ENCODE measurements at places on chromosomes 11 and 22.

DNA sequence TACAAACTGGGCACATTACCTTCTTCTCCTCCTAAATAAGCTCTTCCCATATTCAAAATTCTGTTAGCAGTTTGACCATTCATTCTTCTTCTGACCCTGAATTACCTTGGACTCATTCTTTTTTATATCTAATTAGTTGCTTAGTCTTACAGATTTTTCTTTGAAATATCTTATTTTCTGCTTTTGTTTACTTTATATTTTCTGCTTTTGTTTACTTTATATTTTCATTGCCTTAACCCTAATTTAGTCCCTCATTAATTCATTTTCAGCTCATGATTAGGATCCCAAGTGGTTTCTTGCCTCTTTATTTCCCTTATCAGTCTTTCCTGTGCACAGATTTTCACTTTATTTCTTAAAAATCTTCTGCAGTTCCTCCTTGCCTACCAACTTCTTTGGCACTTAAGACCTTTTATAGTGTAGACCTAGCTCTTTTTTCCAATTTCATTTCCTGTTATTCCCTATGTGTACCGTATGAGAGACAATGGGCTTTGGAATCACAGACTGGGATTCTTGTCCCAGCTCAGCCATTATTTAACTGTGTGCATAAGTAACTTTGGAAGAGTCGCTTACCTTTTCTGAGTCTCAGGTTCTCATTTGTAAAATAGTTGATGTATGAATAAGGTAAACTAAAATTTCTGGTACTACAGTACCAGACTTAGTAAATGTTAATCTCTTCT lies 39.2 kb downstream of the SIK2 start:
- DNase-seq = no peak

- no peak for DNase-seq
Observed at GRCh38 chr11:36146437-36146836, 142.8 kb downstream of the COMMD9 start.

- no peak for DNase-seq
Observed at GRCh38 chr11:17653611-17654010, 65.8 kb upstream of the MYOD1 start.

GRCh38 chr11:82787981-82788380 lies 54.3 kb upstream of the FAM181B start:
- DNase-seq = no peak

DNA sequence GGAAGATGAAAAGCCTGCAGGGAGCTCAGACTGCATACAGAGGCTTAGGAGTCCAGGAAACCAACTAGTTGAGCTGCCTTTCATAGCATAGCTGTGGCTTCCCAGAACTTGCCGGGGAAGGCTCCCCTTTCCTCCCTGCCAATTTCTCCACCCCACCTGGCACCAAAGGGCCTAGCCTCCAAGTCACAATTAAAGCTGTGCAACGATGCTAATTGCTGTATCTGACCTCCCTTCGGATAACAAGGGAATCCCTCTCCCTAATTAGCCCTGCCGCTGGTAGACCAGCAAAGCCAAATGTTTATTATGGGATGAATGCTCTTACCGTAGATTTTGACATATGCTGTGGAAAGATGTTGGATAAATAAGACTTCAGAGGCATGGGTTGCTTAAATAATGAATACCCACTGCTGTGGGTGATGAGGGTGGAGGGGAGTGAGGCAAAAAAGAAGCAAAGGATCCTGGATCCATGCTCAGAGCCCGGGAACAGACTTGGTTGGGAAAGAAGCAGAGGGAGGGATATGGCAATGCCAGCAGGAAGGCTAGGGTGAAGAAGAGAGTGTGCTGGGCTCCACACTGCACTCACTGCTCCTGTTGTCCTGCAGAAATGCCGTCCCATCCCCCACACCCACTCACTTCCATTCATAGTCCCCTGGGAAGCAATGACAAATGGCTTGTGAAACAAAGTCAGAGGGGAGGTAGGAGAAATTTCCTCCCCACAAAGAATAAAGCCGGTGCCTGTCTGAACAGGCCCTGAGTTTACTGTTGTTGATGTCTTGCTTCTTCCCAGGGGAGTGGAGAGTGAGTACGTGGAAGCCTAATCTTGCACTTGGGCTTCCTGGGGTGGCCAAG lies 608.1 kb upstream of the CADM1 start:
- DNase-seq = no peak

DNA sequence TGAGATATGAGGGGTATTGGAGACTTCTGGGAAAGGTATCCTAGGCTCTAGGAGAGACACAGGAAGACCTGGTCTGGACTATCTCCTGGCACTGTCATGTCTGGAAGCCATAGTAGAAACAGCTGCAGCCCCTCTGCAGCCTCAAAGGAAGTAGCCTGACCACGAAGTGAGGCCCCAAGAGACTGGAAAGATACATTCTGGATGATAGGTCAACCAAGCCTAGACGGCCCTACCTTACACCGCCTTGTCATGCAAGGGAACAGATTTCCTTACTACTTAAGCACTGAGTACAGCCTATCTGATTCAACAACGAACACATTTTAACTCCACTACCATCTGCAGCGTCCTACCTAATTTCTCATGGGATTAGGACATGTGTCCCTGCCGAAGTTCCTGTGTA lies 31.1 kb downstream of the UQCR10 start:
- peak; percentile 43 for DNase-seq

DNA sequence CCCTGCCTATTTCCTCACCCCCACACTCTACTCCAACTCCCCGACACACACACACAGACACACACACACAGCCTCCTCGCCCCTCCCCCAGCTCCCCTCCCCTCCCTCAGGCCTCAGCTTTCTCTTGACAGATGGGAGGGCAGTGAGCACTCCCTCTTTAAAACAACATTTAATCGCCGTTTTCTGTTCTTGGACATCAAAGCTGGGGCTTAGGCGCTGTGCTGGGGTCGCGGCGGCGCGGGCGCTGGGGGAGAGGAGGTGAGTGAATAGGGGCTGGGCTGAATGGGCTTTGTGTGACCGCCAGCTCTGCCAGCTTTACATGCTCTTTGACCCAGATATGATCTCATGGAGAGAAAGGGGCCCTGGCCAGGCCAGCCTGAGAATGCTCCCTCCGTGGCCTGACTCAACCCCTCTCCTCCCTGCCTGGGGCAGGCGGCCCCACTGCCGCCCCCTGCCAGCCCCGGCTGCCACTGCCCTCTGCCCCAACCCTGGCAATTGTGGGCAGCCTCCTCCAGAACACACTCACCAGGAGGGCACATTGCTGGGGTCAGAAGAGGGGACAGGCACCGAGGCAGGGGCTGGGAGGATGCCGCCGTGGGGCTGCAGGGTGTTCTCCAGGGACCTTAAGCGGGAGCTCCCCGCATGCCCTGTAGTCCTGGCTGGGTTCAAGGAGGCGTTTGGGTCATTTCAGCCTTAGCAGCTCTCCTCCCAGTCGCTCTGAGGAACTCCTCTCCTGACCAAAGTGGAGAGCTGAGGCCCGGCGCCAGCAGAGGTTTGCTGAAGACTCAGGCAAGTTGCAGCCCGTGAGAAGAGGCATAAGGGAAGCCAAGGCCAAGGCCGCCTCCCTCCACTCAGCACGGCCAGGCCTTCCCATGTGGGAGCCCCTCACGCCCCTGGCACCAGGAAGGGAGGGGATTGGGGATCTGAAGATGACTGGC lies 38.3 kb upstream of the NNMT start:
- DNase-seq = no peak

GRCh38 chr11:63917692-63918506 lies 935 bp upstream of the RCOR2 start:
- no peak for DNase-seq

DNA sequence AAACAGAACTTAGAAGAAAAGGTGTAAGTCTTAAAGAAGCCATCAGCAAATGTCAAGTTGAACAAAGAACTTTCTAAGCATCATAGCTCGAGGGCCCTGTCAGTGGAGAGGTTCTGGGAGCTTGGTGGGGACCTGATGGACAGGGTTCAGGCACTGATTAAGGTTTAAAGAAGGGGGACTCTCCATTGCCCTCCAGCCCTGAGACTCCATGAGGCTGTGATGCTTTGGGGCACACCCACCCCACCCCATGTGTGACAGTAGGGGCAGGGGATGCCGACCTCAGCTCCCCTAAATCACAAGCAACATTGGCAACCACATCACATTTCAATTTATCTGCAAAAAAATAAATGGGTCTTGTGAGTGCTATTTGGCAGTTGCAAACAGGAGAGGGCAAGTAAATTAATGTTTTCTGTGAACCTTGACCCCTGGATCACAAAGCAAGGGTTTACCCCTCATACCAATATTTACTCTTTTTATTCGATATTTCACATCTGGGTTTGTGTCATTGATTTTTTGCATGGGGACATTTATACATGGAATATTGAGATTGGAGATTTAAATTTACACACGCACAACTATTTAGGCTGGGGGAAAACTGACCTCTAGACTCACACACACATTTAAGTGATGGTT lies 37.1 kb upstream of the ANO1 start:
- DNase-seq = no peak

DNA sequence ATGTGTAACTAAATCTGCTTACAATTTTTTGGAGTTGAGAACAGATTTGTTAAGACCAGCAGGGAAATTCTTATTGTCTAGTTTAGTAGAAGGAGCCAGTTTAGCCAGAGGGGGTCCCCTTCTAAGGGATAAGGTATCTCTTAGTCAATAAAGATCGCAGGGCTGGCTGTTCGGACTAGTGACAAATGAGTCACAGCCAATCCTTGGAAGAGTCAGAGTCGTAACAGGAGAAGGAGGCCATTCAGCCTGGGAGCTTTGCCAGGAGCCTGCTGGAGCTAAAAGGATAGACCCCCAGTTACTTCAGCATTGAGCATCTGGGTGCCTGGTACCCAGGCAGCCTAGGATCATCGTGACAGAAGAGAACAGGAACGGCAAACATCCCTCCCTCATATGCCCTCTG lies 191.6 kb upstream of the ARHGAP20 start:
- DNase-seq = no peak

- no peak for DNase-seq
Observed at GRCh38 chr11:7600205-7600775, 73.0 kb downstream of the CYB5R2 start.

DNA sequence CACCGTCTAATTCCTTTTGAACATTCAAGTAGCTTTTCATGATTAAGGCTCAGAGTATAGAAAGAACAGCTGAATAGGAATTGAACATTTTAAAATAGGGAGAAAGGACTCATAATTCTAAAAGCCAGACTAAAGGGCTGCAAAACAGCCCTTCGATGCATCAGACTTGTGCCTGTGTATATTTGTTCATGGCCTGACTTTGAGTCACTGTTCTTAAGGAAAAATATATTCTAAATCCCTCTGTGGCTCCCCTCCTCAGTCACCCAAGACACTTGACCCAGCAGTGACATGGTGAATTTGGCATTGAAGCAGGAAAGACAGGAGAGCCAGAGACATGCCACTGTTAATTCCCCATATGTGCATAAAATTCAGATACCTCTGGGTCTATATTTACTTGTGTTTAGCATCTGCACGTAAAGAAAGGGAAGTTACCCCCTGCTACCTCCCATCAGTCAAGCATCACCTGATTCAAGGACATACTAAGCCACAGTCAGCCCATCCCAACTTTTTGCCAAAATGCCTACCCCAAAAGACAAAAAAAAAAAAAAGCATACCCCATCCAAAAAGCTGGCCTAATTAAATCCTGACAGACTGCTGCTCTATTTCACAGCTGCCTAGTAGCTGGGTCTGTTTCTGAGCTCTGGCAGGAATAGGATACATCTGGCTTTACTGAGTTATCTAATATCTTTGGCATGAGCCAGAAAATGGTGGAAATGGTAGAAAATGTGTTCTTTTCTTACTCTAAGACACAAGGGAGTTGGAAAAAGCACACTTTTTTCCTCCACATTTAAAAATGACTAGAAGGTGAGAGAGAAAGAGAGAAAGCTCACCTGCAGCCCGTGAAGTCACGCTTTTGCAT lies 93.5 kb downstream of the COMMD9 start:
- no peak for DNase-seq

DNA sequence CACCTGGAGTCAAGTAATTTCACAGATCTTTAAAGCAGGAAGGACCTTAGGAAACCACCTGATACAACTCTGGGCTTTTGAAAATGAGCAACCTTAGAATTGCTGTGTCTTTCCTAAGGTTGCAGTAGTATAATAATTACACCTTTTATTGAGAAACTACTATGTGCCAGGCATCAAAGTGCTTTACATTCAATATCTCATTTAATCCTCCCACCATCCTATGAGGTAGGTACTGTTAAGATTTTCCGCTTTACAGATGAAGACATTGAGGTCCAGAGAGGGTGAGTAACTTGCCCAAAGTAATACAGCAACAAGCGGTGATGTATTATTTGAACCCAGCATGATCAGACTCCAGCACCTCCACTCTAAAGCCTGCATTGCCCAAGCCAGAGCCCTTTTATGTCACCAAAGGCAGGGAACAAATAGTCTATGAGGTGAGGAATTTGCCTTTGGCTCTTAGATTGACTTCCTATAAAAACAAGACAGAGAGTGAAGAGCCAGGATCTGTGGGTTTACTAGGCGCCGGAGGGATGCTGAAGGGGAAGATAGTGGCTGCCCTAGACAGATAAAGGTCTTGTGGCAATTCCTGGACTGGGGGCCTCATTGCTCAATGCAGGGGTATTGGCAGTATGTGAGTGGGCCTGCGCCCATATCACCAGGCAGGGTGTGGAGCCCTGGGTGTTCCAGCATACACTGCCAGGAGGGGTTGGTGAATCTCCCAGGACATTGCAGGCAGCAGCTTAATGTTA lies 157.1 kb downstream of the FBXO7 start:
- DNase-seq = no peak

DNA sequence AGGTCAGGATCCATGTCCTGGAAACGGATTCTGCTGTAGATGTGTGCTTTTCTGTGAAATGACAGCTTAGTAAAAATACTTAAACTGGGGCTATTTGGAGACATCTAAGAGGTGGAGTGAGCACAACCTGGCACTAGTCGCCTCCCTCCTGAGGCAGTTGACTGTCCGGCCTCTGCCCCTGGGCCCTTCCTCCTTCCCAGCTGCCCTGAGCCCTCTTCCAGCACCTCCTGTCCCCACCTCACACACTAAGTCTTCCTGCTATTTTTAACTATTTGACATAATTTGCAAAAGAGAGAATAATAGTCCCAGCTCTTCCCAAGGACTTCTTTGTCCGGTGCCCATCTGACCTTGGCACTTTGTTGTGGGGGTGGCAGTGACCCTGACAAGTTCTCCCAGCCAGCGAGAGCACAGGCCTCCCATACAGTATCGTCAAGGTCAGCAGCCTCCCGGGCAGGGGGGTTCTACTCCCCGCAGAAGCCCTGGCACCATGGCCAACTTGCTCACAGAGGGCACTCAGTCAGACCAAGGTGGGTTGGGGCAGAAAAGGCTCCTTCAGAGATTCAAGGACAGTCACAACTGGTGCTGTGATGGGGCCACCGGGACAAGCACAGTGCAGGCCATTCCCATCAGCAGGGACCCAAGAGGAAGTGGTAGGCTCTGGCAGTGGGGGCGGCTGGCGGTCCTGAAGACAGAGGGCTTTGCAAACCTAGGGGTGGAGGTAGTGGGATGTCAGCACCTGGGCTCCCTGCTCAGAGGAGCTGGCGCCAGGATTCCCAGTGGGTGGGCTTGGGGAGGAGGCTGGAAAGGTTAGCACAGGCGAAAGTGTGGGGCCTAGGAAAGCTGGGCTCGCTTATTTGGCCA lies 5.5 kb upstream of the NEAT1 start:
- DNase-seq = peak; percentile 39

All from stimulated activated naive B cell treated with anti-CD40 and anti-IgM and Interleukin-4, amounts not matched to agents 10 μg/mL and 1 μg/mL and 100 μg/mL, for 72 hours (primary cell).